ENCODE measurements at places on chromosomes 1 and 21.

GRCh38 chr1:59124166-59124565, 172.7 kb upstream of the FGGY start:
- DNase-seq, result no peak

- no peak for DNase-seq
These were observed 342.6 kb upstream of the NFIA start for GRCh38 chr1:60739729-60740128.

GRCh38 chr1:9569267-9569666, 19.4 kb upstream of the TMEM201 start:
- no peak for DNase-seq

DNA sequence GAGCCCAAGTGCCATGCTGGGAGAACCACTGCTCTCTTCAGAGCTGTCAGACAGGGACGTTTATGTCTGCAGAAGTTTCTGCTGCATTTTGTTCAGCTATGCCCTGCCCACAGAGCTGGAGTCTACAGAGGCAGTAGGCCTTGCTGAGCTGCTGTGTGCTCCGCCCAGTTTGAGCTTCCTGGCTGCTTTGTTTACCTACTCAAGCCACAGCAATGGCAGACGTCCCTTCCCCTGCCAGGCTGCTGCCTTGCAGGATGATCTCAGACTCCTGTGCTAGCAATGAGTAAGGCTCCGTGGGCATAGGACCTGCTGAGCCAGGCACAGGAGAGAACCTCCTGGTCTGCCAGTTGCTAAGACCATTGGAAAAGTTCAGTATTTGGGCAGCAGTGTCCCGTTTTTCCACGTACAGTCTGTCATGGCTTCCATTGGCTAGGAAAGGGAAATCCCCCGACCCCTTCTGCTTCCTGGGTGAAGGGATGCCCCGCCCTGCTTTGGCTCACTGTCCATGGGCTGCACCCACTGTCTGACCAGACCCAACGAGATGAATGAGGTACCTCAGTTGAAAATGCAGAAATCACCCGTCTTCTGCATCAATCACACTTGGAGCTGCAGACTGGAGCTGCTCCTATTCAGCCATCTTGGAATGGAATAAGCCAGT, 31.9 kb downstream of the CYP4B1 start:
- no peak for DNase-seq

DNA sequence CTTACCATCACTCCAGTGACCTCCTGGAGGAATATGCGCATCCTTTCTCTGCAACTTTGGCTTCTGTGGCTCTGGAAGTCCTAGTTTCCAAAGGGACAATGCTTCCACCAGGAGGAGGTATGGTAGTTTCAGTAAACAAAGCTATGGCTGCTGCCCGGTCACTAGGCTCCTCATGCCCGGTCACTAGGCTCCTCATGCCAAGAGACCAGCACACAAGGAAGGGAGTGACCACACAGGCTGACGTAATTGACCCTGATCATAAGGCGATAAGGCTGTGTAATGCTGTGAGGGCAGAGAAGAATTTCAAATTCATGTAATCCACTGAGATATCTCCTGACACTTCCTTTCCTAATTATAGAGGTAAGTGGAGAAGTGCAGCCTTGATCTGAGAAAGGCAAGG, 102.9 kb downstream of the DTL start:
- DNase-seq, result no peak

DNA sequence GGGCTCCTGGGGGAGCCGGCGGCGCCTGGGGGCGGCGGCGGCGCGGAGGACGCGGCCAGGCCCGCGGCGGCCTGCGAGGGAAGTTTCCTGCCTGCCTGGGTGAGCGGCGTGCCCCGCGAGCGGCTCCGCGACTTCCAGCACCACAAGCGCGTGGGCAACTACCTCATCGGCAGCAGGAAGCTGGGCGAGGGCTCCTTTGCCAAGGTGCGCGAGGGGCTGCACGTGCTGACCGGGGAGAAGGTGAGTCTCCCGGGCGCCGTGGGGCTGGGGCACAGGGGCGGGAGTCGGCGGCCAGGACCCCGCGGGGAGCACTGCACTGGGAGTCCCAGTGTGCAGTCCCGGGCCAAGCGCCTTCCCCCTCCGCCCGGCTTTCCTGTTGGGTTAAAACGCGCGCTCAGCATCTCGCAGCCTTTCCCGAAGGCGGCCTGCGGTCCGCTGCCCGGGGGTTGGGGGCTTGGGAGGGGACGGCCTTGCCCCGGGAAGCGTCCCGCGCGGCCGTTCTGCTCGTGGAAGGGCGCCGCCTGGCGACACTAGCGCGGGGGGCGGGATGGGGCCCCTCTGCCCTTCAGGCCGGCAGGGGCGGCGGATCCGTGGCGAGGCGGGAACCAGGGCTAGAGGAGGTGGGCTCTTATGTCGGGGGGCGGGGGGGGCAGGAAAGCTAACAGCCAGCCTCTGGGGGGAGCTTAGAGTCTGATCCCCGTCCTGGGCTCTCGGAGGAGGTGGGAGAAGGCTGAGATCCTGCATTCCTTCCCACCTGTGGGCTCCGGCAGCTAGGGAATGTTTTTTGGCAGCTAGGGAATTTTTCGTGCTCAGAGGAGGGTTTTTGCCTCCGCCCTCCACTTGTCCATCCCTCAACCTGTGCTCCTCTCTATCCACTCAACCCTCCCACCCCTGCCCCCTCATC, 1.1 kb downstream of the HUNK start:
- DNase-seq, result peak; percentile 70

DNA sequence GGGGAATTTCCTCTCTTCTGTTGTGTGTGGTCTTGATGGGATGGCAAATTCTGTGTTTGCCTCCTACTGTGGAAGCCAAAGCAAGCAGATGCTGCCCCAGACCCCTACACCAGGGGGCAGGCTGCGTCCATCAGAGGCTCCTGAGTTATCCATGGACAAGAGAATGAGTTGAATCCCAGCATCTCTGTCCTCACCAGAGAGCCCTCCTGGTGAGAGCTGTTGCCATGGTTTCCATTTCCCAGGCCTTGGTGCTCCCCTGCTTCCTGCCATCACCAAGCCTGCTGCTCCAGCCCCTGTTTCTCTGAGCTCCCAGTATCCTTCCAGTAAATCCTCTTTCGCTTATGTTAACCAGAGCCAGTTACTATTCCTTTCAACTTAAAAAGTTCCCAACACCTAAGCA, 20.4 kb upstream of the GNG12 start:
- peak; percentile 29 for DNase-seq

DNA sequence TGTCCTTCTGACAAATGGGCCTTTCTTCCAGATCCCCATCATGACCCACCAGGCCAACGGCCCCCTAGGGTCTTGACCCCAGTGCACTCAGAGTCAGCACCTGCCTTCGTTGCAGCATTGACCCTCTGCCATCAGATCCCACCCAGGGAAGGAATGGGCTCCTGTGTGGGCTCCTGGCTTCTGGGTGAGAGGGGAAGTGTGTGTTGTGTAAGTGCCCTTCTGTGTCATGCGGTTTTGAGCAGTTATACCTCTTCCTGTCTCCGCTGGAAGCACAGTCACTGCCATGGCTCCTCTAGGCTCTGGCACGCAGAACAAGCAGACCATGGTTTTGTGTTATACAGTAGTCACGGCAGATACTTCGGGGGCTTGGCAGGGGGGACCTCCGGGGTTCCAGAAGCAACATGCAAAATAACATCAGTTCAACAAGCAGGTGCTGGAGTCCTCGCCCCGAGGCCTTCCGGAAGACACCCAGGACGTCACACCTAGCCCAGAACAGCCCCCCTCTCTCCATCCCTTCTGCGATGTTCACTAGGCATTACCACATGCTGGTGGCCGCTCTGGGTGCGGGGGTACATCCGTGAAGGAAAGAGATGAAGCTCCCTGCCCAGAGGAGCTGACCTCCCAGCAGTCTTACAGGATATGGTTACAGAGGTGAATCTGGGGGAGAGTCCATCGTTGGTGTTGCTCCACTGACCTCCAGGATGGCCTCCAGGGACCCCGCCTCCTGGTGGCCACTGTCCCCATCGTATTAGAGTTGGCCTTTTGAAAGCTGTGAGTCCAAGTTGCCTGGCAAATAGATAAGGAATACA, 17.4 kb upstream of the KCNAB2 start:
- peak; percentile 72 for DNase-seq

GRCh38 chr1:47564570-47564969, 126.7 kb downstream of the FOXD2 start:
- DNase-seq, result no peak

GRCh38 chr21:34599534-34600101, 15.3 kb downstream of the RCAN1 start:
- DNase-seq, result no peak

DNA sequence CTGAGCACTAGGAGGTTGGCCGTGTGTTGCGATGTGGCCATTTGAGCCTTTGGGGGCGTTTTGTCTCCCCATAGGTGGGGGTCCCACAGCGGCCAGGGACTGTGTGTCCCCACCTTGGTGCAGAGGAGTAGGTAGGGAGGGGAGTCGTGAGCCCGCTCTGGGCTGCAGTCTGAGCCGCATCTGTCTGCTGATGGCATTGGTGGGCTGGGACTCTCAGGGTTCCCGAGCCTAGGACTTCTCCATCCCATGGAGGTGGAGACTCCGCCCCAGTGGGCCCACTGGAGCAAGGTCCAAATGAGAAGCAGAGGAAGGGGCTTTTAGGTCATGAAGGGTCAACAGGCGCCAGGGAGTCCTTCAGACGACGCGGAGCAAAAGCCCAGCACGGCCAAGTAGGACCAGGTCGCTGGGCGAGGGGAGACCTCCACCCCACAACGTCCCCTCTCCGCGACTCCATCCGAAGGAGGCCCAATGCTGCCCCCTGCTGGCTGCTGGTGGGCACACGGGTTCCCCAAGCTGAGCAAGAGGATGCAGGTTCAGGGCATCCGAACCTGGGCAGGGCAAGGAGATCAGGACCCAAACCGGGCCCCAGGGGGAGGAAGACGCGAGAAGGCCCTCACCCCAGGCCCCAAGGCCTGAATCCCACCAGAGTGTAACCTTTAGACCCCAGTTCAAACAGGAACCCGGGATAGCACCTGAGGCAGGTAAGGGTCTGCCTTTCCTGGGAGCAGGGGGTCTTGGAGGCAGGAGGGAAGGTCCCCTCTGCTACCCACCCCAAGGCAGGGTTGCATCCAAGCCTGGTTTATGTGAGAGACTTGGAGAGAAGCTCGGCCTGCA, 14.9 kb downstream of the TTC34 start:
- DNase-seq, result peak; percentile 84

- DNase-seq, result peak; percentile 93
These were observed at the start of gene FAM20B for GRCh38 chr1:179025125-179025974. Gene FAM20B (plus strand): TSS chr1:179025894. CDS start chr1:179043848, 17,954 bp downstream.

GRCh38 chr1:60813071-60813470, 269.3 kb upstream of the NFIA start:
- no peak for DNase-seq

- DNase-seq, result peak; percentile 31
These were observed 156.0 kb downstream of the TOMM20 start for GRCh38 chr1:234972411-234973191.

GRCh38 chr21:17461582-17461981, 51.3 kb upstream of the CXADR start:
- no peak for DNase-seq

DNA sequence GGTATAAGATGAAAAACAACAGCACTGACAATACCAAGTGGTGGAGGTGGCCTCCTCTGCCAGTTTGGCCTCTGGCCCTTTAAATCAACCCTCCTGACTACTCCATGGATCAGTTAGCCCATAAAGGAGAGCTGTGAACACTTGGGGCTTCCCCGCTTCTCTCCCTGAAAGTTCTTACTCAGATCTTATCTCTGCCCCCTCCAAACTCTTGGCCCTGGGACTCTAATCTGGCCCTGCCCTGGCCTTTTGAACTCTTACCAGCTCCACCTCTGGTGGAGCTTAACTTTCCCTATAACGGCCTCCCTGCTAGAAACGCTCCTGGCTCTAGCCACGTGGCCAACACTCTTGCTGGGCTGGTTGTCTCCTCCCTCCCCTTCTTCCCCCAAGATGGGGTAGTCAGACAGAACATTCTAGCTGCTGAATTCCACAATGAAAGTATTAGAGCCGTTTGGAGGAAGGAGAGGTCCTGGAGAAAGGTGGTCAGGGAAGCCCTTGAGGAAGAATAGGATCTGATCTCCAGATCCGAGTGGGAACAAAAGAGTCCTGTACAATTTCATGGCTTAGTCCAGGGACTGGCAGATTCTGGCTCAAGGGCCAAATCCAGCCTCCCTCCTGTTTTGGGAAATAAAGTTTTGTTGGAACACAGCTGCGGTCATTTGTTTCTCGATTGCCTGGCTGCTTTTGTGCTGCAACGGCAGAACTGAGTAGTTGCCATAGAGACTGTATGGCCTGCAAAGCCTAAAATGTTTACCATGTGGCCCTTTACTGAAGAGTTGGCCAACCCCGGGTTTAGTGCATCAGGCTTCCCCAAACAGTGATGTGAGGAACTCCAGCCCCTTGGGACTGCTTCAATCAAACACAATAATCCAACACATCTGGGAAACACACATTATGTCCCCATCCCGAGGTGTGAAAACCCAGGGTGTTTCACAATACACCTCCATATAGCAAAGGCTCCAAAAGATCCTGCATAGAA, 9.5 kb upstream of the PIGR start:
- DNase-seq, result no peak

DNA sequence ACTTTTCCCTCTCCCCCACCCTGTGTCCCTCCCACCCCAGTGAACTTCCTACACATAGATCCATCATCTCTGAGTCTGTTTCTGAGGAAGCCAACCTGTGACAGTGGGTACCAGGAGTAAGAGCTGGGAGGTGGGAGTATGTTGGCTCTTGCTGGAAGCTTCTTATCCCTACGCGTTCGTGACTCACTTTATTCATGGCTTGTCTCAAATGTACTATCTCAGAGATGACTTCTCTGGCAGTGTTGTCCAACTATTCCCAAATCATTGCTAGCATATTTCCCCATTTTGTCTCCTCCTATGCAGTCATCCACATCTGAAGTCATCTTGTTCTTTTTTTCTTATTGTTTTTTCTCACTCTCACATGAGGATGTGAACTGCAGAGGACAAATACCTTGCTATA, 88.0 kb downstream of the HIVEP3 start:
- no peak for DNase-seq

DNA sequence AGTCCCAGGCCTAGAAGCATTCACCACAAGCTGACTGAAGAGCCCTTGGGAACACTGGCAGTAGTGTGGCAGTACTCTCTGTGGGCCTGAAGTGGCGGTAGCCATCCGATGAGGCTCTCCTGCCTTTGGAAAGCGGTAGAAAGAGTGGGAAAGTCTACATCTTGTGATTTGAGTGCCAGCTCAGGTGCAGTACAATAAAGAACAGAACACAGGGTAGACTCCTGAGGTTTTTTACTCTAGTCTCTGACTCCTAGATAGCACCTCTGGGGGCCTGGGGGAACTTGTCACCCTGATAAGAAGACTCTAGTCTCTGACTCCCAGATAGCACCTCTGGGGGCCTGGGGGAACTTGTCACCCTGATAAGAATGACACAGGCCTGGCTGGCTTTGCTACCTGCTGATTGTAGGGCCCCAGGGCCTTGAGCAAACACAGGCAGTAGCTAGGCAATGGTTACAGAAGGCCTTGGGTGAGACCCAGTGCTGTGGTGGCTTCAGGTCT, 18.0 kb upstream of the IL20 start:
- DNase-seq, result no peak

DNA sequence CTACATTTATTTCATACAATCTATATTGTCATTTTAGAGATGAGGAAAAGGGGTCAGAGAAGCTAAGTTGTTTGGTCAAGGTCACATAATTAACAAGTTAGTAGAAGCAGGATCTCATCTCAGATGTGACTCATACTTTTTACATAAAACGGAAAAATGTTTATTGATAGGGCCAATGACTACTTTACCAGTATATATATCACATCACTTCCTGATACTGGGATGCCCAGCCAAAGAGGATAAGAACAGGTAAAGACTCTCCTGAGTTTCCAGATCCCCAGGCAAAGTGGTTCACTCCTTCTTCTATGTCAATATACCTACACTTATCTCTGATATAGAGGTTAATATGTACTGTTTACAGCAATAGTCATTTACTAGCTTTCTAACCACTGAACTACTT, 21.0 kb downstream of the YIPF1 start:
- no peak for DNase-seq
